ENCODE measurements at places on chromosomes 12 and 14. TPM values are rescaled to one million over a fixed set of nuclear protein-coding genes. Genes with fewer than 3 reads are reported as not detected.

DNA sequence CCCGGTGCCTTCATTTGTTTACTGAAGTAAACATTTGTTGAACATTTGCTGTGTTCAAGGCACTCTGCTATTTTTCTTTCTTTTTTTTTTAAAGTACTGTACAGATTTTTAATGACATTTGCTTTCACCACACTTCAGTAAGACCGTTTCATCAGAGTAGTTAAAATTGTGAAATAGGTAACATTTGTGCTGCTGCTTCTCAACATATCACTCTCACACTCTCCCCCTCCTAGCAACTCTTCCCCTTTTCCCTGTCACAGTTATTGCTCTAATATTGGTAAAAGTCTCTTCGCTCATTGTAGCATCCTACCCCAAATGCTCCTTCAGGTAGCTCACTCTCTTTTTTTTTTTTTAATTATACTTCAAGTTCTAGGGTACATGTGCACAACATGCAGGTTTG, 49.6 kb downstream of the SRGAP1 start:
- DNase-seq = no peak
- no peaks in the 10 kb centered on the region for H3K4me1 ChIP-seq
- no peak overlapping the region for H3K4me3 ChIP-seq

DNA sequence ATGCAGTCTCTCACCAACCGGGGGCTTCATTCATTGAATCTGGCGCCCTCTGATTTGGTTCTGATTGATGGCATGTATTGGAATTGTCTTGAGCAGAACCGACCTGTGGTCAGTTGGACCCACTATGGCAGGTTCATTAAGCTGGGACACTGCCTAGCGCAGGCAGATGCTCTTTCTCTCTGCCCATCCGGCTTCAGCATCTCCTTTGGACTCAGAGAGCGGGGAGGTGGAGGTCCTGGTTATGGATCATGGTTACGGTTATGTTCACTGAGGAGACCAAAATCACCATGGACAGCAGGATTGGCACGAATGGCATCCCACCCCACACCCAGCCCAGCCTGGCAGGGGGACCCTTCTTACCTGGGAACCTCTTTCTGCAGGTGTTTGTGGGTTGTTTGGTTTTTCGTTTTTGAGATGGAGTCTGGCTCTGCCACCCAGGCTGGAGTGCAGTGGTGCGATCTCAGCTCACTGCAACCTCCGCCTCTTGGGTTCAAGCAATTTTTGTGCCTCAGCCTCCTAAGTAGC, 16.4 kb upstream of the BCL7A start:
- H3K27ac ChIP-seq = peak overlapping the region; percentile 6
- H3K4me3 ChIP-seq = no peak overlapping the region
- H3K27me3 ChIP-seq = no peaks in the 10 kb centered on the region
- peaks cover 5% of the 10 kb centered on the region for H3K4me1 ChIP-seq
- no peaks in the 10 kb centered on the region for H3K36me3 ChIP-seq

GRCh38 chr12:118813778-118814357, 167.5 kb upstream of the SRRM4 start:
- DNase-seq = no peak
- no peaks in the 10 kb centered on the region for H3K4me1 ChIP-seq
- no peak overlapping the region for H3K27ac ChIP-seq
- H3K4me3 ChIP-seq = no peak overlapping the region
- H3K36me3 ChIP-seq = no peaks in the 10 kb centered on the region

- no peaks in the 10 kb centered on the region for H3K36me3 ChIP-seq
- no peaks in the 10 kb centered on the region for H3K4me1 ChIP-seq
- DNase-seq = no peak
- no peak overlapping the region for H3K4me3 ChIP-seq
Observed at GRCh38 chr14:81348061-81348460, 52.1 kb downstream of the STON2 start.

Gene FOXG1
- not detected for total RNA-seq

- no peak overlapping the region for H3K27ac ChIP-seq
- H3K4me3 ChIP-seq = no peak overlapping the region
- peaks cover 5% of the 10 kb centered on the region for H3K4me1 ChIP-seq
- no peak for DNase-seq
- no peaks in the 10 kb centered on the region for H3K27me3 ChIP-seq
Observed at GRCh38 chr14:52336241-52336640, 22.1 kb downstream of the PTGER2 start.

Gene INSM2
- total RNA-seq = not detected

Gene DACT1
- total RNA-seq = 5.2 TPM

GRCh38 chr12:8697476-8698131, at the start of gene RIMKLB:
Gene RIMKLB (plus strand): TSS chr12:8697991. CDS start chr12:8713867, 15,876 bp downstream.
- peaks cover 31% of the 10 kb centered on the region for H3K4me1 ChIP-seq
- peak within 1 kb of the TSS; percentile 80 for H3K4me3 ChIP-seq
- H3K36me3 ChIP-seq = no peaks in the 10 kb centered on the region
- no peaks in the 10 kb centered on the region for H3K27me3 ChIP-seq
- DNase-seq = peak; percentile 94

Gene PRKD1
- total RNA-seq = 17.2 TPM

Gene LRRIQ1
- total RNA-seq = 0.67 TPM

DNA sequence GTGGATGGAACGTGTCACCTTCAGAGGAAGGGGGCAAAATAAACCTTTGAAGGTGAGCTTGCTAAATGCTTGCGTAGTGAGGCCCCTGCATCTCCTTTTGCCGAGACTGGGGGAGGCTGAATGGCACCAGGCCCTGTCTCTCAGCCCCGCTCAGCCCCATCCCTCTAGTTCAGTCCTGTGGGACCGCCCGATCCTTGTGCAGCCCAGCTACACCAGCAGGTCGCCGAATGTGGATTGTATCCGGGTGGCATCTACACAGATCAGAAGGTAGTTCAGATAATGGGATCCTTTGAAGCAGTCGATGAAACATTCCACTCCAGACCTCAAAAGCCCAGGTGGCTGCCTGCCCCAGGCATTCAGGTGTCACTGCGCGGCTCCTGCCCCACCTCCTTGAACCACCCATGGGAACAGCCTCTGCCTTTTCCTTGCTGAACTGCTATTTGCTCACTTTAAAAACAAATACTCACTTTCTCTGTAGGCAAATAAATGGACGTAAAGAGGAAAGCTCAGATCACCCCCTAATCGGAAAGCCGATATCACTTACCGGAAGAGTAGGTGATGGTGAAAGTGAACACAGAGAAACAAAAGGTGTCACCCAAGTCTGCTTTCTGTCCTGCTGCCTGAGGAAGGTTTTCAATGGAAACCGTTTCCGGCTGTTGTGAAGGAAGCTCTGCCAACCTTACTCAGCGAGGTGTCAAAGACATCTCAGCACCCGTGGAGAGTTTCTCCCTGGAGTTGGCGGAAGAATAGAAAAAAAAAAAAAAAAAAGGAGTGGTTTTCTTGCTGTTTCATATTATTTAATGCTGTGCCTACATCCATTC, 100.3 kb upstream of the NCOR2 start:
- H3K27me3 ChIP-seq = no peaks in the 10 kb centered on the region
- peaks cover 23% of the 10 kb centered on the region for H3K4me1 ChIP-seq
- peak; percentile 84 for DNase-seq

Gene RPL41
- 2,726 TPM for total RNA-seq

Gene APOLD1
- total RNA-seq = 14.4 TPM

Gene MIP
- total RNA-seq = not detected

Gene OR6S1
- not detected for total RNA-seq

DNA sequence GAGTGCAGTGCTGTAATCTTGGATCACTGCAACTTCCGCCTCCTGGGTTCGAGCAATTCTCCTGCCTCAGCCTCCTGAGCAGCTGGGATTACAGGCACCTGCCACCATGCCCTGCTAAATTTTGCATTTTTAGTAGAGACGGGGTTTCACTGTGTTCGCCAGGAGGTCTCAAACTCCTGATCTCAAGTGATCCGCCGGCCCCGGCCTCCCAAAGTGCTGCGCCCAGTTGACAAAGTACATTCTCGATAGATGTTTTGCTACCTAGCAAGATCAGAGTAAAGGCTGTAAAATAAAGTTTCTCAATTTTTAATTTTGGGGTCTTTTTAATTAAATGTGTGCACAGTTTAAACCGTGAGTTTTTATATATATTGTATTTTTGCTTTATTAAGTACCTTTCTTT, 248.9 kb downstream of the CCER1 start:
- no peaks in the 10 kb centered on the region for H3K4me1 ChIP-seq
- H3K27ac ChIP-seq = no peak overlapping the region
- no peaks in the 10 kb centered on the region for H3K36me3 ChIP-seq
- H3K4me3 ChIP-seq = no peak overlapping the region

Gene RPL6
- total RNA-seq = 811 TPM

Measured in upper lobe of right lung (tissue), 1 donor.